NCI-H1417 treated with DMSO at 0.1 percent for 48 hours (cell line): ENCODE measurements at places on chromosomes 11 and 22.

DNA sequence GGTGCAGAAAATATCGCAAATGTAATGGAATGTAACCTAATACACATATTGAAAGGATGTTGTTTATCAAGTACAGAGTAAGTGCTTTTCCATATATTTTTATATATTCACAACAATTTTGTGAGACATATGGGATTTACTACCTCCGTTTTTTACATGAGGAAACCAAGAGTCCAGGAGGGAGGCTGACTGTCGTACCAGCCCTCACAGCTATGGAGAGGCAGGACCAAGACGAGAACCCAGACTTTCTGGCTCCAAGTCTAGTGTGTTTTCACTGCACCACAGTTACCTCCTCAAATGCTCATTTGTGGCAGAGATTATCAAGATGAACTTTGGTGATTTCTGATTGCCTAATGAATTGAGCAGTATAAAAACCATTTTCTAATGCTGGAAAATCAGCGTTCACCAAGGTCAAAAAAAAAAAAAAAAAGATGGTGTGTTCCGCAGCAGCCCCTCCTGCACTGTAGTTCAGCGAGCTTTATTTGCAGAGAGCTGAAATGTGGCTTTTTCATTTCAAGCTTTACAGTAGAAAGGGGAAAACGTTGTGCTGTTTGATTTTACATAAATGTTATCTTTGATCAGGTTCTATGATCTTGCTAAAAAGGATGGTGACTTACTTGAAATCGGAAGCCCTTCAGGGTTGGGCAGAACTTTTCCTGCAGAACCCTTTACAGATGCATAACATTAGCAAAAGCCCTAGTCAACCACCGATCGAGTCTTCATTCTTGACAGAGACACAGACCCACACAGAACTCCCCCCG lies 44.7 kb upstream of the WEE1 start:
- no peak for DNase-seq

GRCh38 chr11:20013346-20014066 lies 146.8 kb downstream of the DBX1 start:
- no peak for DNase-seq

DNA sequence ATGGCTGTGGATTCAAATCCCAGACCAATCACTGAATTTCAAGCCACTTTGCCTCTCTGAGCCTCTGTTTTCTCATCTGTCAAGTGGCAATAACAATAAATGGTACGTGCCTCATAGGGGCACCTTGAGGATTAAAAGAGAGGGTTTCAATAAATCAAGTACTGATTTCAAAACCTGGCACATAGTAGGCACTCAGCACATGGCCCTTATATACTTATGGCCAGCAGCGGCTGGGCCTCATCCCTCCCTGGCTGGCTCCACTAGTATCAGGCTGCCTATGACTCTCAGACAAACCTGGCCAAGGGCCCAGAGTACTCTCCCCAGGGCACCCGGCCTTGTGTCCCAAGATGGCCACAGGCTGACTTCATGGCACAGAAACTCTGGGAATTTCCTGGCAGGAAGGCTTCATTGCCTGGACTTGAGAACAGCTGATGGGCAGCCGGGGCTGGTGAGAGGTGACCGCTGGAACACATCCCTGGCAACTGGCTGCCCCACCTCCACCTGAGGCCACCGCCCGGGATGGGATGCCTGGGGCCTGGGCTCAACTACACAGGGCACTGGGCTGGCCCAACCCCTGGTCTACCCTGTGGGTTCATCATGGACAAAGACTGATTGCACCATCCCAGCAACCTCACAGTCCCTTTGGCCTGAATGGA lies 3.4 kb downstream of the FADS3 start:
- no peak for DNase-seq

DNA sequence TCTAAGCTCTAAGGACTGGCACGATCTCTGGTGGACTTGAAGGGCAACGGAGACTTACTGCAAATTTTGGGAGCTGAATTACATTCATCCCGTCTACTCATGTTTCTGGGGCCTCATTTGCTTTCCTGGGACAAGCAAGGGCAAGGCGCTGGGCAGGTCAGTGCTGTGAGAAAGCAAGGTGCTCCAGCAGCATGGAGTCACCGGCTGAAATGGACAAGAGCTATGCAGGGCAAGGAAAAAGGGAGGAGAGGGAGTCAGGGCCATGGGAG lies 25.6 kb downstream of the FLI1 start:
- DNase-seq = no peak

DNA sequence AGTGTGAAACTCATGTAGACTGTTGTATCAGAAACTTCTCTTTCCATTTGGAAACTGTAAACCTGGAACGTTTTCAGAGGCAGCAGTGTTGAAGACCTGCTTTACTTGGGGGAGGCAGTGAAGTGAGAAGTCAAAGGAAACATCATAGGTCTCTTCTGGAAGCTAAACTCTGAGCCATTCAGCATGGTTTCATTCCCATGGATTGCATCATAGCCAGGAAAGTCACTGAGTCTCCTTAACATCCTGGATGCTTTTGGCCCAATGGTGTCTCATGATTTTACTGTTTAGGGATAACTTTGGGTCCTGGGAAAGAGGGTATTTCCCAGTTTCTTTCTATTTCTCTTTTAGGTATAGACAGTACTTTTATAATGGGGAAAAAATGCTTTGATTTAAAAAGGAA lies 153.2 kb upstream of the E2F8 start:
- no peak for DNase-seq

GRCh38 chr11:5369789-5370188 lies 13.8 kb upstream of the OR51M1 start:
- DNase-seq = no peak

DNA sequence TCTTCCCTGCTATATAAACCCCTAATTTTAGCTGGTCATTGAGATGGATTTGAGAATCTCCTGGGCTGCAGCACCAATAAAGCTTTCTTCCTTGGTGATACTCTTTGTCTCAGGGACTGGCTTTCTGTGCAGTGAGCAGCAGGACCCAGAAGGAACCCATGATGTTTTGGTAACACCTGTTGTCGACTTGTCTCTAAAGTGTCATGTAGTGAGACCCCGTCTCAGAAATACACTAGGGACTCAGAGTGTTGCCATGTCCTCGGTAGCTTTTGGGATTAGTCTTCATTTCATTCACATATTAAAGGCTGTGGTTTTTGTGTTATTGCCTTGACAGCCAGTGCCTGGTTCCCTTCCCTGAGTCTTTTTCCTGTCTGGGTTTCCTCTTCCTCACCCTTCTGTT lies 1078.7 kb downstream of the TBC1D22A start:
- DNase-seq = no peak
